Karpas-422 (cell line): ENCODE measurements at places on chromosomes 1 and 21.
A peak's percentile ranks its signal among the peaks of the same experiment; 100 is the strongest.

- DNase-seq: peak; percentile 57
Observed at GRCh38 chr1:185238447-185238846, 78.6 kb downstream of the IVNS1ABP start.

DNA sequence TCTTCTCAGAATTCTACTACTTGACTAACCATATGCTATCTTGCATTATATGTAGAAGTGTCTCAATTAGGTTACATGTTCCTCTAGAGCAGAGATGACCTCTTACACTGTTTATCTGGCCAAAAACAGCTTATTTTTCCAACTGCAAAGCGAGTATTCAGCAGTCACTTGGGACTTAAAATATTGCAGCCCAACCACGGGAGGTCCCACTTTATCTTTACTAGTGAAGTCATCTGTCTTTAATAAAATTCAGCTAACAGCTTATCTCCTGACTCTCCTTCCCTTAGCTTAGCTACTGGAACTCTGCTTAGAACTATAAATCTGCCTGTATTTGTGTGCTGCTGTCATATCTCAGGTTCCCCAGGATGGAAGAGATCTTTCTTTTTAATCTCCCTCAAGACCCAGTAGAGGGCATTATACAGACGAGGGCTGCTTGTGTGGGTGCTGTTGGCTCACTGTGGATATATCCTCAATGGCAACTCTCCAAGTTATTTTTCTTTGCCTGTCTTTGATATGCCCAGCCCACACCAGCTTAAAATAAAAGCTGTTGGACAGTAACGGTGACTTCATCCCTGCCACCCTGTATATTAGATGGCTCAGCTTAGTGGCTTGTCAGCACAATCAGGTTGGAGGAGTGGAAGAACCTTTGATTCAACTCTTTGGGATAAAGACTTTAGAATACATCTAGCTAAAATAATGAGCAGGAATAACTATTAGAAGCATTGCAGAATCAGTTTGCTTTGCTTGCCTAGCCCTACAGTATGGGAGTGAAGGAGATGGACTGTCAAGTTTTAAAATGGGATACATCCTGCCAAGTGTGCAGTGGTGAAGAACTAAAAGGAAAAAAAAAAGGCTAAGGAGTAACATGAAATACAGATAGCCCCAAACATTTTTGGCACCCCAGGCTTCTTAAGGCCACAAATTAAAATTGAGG, 9.6 kb downstream of the ENSA start:
- peak; percentile 68 for DNase-seq

- no peak for DNase-seq
Observed at GRCh38 chr1:216531263-216532239, 108.3 kb upstream of the USH2A start.

DNA sequence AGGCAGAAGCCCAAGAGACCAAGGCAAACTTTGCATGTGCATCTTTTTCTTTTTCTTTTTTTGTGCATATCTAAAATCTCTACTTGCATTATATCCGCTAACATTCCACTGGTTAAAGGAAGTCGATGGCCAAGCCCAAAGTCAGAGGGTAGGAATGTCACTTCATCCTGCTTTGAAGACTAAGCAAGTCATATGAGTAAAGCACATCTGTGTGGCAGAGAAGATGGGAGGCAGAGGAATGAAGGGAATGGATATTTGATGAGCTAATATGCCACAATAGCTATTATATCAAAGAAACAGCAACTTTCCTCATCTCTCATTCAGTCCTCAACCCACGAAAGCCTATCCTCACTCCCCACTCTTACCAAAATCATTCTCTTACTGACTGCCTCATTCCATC, 59.3 kb downstream of the RNF220 start:
- DNase-seq: no peak

DNA sequence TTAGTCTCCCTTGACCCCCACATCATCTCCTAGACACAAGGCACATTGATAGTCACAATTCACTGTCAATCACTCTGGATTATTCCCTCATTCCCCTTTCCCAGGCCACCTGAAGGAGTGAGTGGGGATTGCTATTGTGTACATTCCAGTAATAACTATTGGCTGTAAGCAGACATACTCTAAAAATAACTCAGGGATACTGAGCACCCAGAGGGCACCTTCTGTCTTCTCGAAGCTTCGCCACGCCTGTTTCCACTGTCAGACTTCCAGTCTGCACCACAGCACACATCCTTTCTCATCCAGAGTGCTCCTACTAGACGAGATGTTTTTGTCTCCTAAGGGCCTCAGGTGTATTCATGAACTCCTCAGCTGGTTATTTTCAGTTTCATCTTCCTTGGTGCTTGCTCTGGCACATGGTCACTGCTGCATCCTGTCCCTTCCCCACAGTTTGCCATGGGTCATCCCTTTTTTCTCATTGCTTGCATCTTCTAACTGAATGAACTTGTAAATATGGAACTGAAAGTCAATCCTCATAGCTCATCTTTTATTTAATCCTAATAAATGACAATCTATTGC, 848 bp upstream of the APOBEC4 start:
- no peak for DNase-seq

DNA sequence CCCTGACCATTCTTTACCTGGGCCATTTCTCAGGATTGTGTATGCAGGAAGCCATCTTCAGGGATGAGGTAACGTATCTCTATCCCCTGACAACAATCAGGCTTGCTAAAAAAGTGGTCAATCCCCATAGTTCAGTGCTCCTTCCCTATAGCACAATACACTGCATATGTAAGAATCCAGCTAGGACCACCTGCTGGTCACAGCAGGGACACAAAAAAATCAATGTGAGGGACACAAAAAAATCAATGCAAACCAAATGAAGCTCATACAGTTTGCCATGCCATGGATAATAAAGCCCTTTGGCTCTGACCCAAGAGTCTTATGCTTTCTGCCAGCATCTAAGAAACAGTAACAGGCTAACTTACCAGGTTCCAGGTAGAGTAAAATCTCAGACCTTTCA, 16.3 kb downstream of the ACBD6 start:
- DNase-seq: no peak

DNA sequence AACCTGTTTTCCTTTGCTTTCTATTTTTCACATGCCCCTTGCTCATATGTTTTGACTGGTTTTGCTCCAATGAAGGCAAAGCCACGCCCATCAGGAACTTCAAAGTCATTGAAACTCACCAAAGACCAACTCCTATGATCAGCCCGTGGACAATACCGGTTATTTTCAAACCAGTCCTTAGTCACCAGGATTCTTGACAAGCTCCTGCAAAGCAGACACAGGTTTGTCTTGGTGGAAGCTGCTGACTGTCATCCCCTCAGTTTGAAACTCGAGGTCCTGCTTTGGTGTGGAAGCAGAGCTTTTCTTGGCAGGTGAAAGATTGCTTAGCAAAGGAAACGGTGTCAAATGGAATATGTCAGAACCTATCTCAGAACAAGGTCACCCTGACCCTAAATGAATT, 384.7 kb upstream of the CXADR start:
- DNase-seq: no peak

DNA sequence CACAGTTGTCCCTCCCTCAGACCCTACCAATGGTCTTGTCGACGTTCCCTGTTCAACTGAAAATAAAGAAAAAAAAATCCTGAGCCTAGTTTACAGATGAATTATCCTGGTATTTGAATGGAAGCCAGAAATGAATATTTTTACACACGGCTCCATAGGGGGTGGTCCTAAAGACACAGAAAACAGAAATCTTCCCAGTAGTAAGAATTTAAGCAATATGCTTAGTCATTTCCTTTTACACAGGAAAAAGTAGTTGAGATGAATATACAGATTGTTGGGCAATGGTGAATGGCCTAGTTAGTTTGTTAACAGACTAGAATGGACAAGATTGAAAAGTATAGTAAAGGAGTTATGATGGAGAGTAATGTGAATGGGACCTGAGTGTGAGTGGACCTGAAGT, 67.4 kb downstream of the RGS18 start:
- DNase-seq: no peak

DNA sequence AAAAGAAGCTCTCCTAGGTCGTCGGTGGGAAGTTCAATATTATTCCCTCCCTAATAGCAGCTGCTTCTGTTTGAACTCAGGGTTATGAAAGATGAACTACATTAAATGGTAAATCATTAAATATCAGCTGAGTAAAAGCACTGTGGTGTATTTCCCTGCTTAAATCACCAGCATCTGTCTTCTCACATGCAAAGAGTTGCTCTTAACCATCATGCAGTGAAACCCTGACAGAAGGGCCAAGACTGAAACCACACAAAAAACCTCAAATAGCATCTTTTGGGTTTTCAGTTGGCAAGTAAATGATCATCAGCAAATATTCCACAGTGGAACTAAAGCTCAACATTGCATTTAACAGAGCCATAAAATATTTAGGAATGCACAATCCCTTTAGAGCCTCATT, 380.0 kb upstream of the ADGRL2 start:
- no peak for DNase-seq

GRCh38 chr1:181655756-181656155, 172.4 kb downstream of the CACNA1E start:
- DNase-seq: no peak

DNA sequence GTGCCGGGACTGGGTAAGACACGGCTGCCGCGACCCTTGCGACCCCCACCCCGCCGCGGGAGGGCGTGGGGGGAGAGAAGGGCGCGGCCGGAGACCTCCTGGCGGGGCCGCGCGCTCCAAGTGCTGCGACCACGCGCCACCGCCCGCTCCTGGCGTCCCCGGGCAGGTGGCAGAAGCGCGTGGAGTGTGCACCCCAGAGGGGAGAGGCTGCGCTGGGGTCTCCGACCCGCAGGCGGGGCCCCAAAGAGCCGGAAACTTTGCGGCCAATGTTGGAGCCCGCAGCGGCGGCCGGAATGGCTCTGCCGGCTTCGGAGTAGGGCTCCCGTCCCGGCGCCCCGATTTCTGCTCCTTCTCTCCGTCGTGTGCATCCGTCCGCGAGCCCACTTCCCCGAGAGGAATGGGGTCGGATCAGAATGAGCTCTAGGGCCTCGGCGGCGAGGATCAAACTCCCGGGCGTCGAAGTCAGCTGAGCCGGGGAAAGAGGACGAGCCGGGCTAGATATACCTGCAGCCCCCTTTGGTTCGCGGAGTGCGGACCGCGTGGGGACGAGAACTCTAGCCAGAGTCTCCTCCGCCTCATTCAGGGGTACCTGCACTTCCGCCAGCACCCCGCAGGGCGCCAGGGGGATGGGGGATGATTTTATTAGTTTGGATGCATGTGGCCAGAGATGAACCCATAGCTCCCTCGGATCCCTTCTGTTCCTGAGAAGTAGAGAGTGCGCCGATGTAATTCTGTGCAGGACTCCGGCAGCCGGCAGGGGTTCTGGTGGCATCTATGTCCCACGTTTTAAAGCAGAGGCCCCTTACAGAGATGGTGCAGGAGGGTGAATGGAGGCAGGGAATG, 751 bp downstream of the STUM start:
- no peak for DNase-seq

GRCh38 chr1:212873518-212873917, 15.4 kb downstream of the FLVCR1 start:
- no peak for DNase-seq

GRCh38 chr1:200867018-200867811, 5.6 kb upstream of the GPR25 start:
- no peak for DNase-seq

- no peak for DNase-seq
Observed at GRCh38 chr1:2819429-2819828, 17.9 kb upstream of the TTC34 start.
